ENCODE measurements at places on chromosomes 2 and 18.

GRCh38 chr2:130798472-130799218 is 38.1 kb upstream of the ARHGEF4 start:
- no peak for DNase-seq

GRCh38 chr18:78073275-78073674 is 823.6 kb downstream of the GALR1 start:
- DNase-seq, result no peak

- DNase-seq, result no peak
Measured at GRCh38 chr2:230891509-230891908, 26.8 kb downstream of the ITM2C start.

- DNase-seq, result no peak
Measured at GRCh38 chr2:188459061-188459460, 167.4 kb downstream of the GULP1 start.

GRCh38 chr2:74689671-74690070 is 35.6 kb downstream of the SEMA4F start:
- DNase-seq, result no peak

- DNase-seq, result no peak
Measured at GRCh38 chr18:52060607-52061304, 279.2 kb upstream of the DCC start.

GRCh38 chr2:30148850-30149249 is 2.0 kb downstream of the YPEL5 start:
- no peak for DNase-seq

DNA sequence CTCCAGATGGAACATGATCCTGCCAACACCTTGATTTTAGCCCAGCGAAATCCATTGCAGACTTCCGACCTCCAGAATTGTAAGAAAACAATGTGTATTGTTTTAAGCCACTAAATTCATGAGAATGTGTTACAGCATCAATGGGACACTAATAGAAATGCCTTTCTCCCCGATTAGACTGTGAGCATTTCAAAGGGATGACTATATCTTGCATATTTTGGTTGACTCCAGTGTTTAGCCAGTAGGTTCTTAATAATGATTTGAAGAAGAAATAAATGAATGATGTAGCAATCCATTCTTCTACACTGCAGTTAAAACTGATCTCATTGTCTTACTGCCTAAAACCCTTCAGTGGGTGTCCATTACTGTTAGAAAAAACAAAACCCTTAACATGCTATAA is 67.4 kb upstream of the ACVR1C start:
- DNase-seq, result no peak

DNA sequence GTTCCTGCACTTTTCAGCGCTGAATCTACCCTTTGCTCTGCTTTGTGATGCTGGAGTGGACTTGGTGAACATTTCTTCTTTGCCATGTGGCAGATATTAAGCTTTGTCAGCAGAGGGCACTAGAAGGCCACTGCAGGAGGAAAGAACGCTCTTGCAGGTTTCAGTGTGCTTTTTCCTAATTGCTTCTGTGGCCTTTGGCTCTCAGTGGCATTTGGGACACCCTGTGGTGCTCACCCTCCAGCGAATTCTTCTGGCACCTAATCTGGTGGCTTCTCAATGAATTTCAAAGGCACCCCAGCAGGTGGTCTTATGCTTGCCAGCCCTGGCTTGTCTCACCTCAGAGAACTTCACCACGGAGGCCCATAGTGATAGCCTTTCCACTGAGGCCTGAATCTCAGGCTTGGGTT is 146.7 kb downstream of the MYO3B start:
- DNase-seq, result peak; percentile 31

GRCh38 chr2:187865025-187865424 is 310.8 kb upstream of the TFPI start:
- DNase-seq, result no peak

- no peak for DNase-seq
Measured at GRCh38 chr18:62981566-62981965, 266.2 kb downstream of the PHLPP1 start.

DNA sequence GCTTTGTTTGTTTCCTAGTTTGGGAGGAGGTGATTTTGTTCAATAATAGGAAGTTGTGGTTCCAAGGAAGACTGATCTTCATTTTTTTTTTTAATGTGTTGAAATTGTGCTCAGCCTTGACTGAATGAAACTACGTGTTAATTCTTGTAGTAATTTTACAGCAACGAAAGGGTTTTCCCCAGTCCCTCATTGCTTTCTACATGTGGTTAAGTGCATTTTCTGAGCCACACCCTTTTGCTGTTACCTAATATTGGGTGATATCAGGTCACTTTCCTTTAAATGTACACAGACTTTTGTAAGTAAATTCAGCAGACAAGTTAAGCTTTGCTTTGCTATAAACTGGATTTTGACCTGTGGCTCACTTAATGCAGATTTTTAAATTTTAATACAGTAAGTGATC is 73.6 kb downstream of the OTX1 start:
- DNase-seq, result peak; percentile 52

DNA sequence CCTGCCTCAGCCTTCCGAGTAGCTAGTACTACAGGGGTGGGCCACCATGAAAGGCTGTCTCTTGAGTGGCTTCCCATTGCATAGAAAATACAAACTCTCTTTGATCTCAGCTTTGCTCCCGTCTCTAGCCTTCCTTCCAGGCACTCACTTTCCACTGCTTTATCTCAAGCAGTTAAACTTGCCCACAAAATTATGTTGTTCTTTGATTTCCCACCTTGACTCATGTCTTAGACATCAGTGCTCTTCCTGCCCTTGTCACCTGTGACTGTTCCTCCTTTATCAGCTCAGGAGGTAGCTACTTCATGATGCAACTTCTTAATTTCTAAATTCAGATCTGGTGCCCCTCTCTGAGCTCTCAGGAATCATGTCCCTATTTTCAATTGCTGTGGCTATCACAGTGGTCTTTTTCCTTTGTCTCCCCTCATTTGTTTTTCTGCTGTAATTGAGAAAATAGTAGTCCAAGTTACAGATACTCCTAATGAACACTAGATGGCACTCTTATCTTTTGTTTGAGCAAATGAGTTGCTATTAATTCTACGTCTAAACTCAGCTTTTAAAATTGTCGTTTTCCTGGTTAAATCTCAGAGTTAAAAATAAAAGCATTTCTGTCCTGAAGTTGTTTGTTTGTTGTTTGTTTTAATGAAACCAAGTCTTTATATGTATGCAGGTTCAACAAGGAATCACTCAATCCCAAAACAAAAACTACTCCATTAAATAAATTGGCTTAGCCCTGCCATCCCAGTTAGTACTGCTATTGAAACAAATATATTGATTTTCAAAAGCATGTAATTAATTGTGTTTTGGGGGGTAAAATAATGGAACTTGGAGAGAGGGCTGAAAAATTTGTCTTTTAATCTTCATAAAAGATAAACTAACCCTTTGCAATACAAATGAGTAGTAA is 46.9 kb upstream of the GREB1L start:
- peak; percentile 34 for DNase-seq

DNA sequence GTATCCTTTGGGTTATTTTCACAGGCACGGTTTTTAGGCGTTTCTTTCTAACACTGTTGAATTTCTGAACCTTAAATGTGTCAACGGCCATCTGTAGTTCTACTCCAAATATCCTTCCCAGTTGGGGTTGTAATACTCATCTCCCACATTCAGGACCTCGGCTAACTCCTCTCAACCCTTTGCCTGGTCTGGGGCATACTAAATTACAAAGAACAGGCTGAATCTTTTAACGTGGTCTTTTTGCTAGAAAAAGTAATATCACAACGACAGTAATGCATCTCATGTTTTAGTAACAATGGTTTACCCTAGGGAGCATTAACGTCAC is 2.1 kb downstream of the RPRM start:
- no peak for DNase-seq

- no peak for DNase-seq
Measured at GRCh38 chr2:219184121-219184520, 6.0 kb downstream of the RETREG2 start.

DNA sequence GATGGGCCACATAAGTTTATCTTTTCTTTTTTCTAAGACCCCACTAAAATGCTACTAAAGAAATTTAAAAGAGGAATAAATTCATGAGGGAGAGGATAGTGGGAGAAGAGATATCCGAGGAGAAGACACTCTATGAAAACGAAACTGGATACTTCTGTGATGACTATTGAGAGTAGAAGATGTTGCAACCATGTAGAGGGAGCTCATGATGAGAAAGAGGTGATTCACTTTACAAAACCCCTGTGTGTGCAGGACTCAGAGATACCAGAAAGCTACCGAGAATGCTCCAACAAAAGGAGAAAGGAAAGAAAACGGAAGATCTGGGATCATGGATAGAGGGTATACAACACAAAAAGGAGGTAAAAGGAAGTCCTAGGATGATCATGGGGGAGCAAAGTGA is 34.9 kb downstream of the SLC38A11 start:
- DNase-seq, result no peak

GRCh38 chr2:40283111-40283909 is 168.6 kb downstream of the SLC8A1 start:
- no peak for DNase-seq

GRCh38 chr2:46332686-46333281 is 35.6 kb downstream of the EPAS1 start:
- DNase-seq, result no peak

- no peak for DNase-seq
Measured at GRCh38 chr2:29220506-29221270, 105.5 kb downstream of the CLIP4 start.

- no peak for DNase-seq
Measured at GRCh38 chr2:118845005-118845521, 2.4 kb downstream of the EN1 start.

- peak; percentile 53 for DNase-seq
Measured at GRCh38 chr2:218733171-218734021, 22.8 kb downstream of the TTLL4 start.

DNA sequence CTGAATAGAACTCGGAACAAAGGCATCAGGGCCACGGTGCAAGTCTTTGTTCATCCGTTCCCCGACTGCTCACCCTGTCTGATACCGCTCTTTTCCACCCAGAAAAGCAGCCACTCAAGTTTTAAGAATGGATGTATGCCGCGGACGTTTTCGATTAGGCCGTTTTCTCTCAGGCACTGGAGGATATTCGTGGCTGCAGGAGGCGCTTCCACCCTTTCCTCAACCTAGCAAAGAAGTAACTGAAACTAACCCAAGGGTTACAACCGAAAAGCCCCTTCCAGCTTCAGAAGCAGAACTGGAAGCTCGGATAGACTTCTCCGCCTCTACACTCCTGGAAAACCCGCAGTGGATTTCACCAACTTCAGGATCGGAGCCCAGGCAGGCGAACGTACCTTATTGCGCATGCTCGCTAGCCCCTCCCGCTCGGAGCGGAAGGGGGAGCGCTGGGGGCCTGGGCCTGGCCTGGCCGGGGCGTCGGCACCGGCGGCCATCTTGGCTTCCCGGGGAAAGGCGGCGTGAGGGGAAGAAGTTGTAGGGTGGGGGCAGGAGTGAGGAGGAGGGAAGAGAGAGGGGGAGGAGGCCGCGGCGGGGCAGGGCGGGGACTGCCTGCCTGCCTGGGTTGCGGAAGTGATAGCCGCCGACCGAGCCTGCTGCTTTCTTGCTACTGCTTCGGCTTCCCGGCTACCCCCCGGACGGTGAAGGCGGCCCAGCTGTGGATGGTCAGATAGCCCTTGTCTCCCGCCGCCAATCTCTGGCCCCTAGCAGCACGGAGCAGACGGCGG is at the start of gene ACTR3:
Gene ACTR3, plus strand, starts transcription at position 619 of the 782 bp plus-strand sequence. CDS start 191 bp downstream, outside the sequence.
- peak; percentile 91 for DNase-seq

- no peak for DNase-seq
Measured at GRCh38 chr2:215698566-215698965, 262.7 kb upstream of the FN1 start.

GRCh38 chr2:119315241-119315925 is 51.3 kb downstream of the C2orf76 start:
- DNase-seq, result no peak

- DNase-seq, result no peak
Measured at GRCh38 chr2:208006833-208007232, 18.5 kb downstream of the PLEKHM3 start.

DNA sequence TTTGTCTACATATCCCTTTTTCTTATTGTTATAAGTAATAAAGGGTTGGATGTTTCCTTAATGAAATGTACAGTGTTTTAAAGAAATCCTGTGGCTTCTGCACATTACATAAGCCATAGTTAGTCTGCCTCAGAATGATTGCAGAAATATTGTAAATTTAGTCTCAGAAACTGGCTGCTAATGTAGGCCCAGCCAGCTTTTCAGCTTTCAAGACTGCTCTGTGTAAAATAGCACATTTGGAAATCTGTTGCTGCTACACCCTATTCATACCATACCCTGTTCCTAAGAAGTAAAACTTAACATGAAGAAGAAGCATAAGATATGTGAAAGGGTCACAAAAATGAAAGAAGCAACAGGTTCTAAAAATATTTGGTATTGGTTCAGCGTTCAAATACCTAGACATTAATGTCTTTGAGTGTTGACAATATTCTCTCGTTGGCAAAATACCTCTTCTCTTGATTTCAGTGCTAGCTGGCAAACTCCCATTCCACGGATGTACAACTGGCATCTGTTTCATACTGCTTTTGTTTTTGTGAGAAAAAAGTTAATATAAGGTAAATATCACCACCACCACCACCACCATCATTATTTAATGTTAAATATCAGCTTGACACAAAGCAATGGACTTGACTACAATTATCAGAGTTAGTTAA is 19.2 kb upstream of the NCKAP1 start:
- DNase-seq, result no peak

- no peak for DNase-seq
Measured at GRCh38 chr2:111169268-111169667, 48.6 kb downstream of the BCL2L11 start.

- DNase-seq, result no peak
Measured at GRCh38 chr2:14932285-14932684, 299.8 kb downstream of the LRATD1 start.

- DNase-seq, result no peak
Measured at GRCh38 chr18:27136208-27136535, 48.9 kb downstream of the CHST9 start.

DNA sequence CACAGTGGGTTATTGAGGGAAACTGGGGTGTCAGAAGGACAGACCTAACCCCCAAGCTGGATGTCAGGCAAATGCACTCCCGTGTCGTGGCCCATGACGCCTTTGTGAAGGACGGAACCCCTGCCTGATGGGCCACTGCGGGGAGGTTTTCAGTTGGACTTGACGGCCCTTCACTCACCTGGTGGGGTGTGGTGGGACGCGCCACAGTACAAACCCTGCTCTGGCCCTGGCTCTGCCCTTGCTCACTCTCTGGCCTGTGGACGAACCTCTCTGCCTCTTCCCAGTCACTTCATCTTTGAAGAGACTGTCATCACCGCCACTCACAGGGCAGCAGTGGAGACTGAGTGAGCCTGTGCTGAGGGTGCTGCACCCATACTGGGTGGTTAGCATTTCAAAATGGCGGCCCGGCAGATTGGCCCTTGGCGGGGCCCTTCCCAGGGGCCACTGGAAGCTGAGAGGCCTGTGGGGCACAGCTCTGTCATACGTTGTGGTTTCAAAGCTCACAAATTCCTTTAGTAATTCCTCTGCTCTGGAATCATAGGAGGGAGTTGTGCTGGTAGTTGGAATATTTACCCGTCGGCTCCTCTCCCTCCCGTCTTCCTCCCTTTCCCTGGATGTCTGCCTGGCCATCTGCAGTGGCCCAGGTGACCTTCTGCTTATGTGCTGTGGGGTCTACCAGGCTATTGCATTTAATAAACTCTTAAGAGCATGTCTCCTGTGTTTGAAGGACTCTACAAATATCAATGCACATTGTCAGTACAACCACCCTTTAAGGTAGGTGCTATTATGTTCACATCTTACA is 200.6 kb downstream of the CTIF start:
- DNase-seq, result no peak
